Activated CD4-positive, alpha-beta memory T cell treated with anti-CD3 and anti-CD28 coated beads, Interleukin-2, amount 10 ng/mL, durations not matched to agents 7 days and 5 days (primary cell): ENCODE measurements at places on chromosomes 3 and 15.
A peak's percentile ranks its signal among the peaks of the same experiment; 100 is the strongest.

DNA sequence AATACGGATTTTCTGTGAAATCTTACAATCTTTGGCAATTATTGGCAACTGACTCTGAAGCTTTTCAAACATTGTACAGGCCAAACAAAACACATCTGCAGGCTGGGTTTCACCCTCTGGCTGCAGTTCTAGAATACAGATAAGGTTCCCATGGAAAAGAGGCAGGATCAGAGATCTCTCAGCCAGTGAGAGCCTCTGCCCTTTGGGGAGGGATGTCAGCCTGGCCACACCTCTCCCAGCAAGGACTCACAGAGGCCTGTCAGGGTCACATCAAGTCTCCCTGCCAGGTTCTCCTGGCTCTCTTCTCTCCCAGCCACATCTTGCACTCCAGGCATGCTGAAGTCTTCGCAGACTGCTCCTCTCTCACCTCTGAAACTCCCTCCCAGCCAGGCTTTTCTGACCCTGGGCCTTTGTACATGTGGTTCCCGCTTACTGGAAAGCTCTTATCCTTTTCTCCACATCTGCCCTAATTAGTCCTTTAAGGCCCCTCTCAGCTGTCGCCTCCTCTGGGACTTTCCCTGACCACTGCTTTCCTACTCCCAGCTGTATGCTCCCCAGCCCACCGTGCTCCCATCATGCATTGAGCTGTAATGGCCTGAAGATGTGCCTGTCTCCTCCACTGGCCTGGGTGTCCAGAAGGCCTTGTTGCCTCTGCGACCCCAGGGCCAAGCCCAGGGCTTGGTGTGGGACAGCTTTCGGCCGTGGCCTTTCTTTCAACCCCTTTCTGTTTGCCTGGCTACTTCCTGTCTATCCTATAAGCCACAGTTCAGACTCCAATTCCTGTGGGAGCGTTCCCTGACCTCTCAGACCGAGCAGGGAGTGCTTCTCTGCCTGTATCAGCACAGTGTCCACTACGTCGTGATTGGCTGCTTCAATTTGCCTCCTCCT lies 4.3 kb downstream of the RBP1 start:
- DNase-seq = no peak

GRCh38 chr15:66940368-66940767 lies 125.0 kb upstream of the SMAD3 start:
- DNase-seq = no peak

- DNase-seq = no peak
These were observed 314.1 kb upstream of the TGFBR2 start for GRCh38 chr3:30292192-30292893.

GRCh38 chr15:88714782-88715372 lies 76.1 kb downstream of the ISG20 start:
- DNase-seq = no peak

GRCh38 chr3:172241405-172241804 lies 202.0 kb downstream of the FNDC3B start:
- DNase-seq = no peak

DNA sequence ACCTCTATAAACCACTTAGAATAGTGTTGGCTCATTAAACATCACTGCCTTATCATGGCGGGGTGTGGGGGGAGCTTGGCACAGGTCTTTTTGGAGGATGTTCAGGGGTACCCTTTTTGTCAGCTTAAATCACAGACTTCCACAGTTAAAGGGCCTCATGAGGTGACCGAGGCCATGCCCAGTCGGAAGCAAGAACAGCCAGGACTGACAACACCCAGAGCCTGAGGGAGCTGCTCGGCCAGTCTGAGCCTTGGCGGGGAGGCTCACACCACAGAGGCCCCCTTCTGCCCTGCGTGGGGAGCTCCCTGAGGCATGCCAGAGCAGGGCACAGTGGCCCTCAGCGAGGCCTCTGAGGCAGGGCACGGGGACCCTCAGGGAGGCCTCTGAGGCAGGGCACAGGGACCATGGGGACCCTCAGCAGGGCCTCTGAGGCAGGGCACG lies 49.5 kb downstream of the UMPS start:
- no peak for DNase-seq

DNA sequence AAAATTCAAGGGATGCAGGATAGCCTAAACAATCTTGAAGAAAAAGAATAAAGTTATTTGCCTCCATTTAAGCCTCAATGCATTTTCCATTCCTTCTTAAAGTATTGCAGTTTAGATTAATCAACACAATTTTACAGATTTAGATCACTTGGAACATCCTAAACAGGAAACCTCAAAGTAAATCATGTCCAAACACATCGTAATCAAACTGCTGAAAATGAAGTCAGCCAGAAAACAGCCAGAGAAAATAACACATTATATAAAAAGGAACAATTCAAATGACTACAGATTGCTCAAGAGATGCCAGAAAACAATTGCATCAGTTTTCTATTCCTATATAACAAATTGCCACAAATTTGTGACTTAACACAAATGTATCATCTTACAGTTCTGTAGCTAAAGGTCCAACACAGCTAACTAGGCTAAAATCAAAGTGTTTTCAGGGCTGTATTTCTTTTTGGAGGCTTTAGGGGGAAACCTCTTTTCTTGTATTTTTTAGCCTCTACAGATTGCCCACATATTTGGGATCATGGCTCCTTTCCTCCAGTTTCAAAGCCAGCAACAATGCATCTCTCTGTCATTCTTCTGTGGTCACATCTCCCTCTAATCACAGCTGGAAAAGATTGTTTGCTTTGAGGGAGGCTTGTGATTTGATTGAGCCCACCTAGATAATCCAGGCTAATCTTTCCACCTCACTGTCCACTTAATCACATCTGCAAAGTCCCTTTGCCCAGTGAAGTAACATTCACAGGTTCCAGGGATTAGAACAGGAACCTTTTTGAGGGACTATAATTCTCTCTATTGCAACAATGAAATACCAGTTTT lies 543.3 kb upstream of the UBE2E2 start:
- DNase-seq = no peak

- no peak for DNase-seq
These were observed 72.1 kb downstream of the CHAC1 start for GRCh38 chr15:41025393-41025792.

- no peak for DNase-seq
These were observed 104.2 kb downstream of the ITPR1 start for GRCh38 chr3:4597208-4597985.

DNA sequence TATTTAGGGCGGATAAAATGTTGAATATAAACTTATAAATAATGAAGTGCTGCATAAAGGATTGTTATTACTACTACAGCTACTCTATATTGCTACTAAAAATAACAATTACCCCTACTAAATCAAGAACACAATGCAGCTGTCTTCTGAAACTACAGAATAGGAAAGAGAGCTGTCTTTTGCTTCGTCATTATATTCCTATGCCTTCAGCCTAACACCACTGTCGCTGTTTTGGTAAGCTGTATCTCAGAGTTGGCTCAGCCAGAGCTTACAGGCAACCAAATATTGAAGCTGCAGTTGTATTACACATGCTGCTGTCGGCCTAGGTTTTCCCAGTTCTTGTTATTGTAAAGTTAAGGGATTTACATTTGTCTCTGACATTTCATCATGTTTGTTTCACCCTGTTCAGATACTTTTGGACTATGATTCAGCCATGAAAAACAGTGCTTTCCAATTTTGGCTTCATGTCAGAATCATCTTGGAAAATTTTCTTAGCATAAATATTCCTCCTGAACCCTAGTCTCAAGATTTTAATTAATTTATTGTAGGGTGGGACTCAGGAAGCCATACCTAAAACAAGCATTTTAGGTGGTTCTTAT lies 31.3 kb upstream of the LPP start:
- no peak for DNase-seq

DNA sequence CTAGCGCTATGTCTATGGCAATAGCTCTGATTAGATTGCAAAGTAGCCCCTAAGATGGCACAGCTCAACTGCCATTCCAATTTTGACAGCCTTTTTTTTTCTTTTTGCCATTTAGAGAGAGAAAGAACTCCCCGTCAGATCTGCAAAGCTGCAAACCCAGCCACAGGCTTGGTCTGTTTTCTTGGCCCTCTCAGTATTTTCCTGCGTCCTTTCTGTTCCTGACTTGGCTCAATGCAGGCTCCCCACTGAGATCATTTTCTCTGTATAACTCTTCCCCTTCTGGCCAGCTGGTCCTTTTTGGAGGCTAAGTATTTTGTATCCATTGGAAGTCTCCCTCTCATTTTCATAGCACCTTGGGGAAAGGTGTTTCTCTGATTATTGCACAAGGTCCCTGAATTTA lies 386.7 kb downstream of the UNC13C start:
- DNase-seq = no peak

DNA sequence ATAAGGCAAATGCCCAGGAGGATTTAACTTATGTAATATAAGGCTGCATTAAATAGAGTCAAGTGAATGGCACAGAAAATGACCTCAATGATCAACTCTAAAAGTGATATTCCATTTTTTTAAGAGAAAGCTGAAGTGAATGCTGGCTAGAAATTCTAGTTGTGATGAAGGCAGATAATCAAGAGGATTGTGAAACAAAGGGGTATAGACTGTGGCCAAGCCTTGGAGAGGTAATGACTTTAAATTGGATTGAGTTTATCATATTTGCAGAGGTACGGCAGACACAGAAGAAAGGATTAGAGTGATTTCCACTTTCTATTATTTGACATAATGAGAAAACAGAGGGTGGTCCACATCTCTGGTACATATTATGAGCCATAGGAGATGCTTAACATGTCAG lies 269.2 kb downstream of the MECOM start:
- DNase-seq = no peak

- DNase-seq = no peak
These were observed at the start of gene WDR72 for GRCh38 chr15:53759411-53759931. Gene WDR72, minus strand, starts transcription at chr15:53759663. Its CDS starts 26,514 bp downstream, at chr15:53733149.

DNA sequence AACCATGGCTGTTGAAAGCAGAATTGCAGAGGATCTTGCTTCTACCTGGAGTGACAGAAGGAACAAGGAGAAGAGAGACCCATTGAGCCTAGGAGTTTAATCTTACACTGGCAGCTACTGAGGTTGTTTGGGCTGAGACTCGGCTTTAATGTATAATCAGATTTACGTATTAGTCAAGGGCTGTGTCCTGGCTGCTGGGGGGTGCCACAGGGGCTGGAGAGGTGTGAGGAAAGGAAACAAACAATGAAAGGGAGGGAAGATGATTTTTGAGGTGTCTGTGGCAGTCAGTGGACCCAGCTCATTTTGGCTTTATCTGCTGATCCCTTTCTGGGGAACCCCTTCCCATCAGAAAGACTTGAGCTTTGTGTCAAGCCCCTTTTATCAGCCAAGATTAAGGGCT lies 95.7 kb downstream of the PRICKLE2 start:
- DNase-seq = no peak

GRCh38 chr15:84582583-84583157 lies 18.1 kb upstream of the ZSCAN2 start:
- peak; percentile 41 for DNase-seq

- no peak for DNase-seq
These were observed 20.3 kb upstream of the MAP3K13 start for GRCh38 chr3:185342459-185343174.

- no peak for DNase-seq
These were observed 1081.5 kb downstream of the FHIT start for GRCh38 chr3:60169755-60170154.

DNA sequence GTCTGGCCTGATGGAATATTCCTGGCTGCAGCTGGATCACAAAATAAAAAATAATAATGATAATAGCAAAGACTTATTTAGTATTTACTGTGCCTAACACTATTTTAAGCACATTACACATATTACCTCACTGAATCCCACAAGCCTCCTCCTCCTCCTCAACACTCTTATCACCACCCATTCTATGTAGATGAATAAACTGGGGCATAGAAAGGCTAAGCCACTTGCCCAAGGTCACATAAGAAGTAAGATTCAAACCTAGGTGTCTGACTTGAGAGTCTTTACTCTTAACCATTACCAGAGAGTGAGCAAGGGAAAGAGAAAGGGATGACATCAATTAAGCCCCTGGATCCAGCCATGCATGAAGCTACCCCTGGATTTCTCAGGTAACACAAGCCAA lies 493.1 kb downstream of the SHQ1 start:
- no peak for DNase-seq

GRCh38 chr3:171348121-171348520 lies 112.1 kb downstream of the TNIK start:
- no peak for DNase-seq

GRCh38 chr3:97882975-97883598 lies 61.3 kb downstream of the CRYBG3 start:
- no peak for DNase-seq

DNA sequence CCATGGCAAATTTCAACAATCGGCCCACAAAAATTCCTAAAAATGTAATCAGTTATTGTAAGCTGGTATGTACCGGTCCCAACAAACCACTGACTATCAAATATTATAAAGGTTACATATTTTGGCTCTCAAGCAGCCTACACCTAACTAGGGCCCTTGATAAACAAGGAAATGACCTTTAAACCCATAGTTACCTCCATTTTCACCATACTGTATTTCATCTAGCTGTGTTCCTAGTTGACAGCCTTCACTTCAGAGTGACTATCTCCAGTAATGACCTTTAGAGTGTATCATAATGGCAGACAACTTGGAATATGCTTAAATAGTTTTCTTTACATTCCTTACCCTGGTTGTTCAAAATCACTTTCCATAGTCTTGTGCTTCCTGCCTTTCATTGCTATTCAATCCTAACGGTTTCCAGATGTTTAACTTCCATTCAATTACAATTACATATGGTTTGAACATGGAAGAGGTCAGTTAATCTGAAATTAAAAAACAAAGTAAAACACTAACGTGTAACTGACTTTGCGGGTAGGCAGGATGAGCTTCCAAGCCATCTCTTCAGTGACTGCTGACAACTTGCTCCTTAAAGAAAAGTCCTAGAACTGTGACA lies 111.9 kb upstream of the TSC22D2 start:
- DNase-seq = no peak

DNA sequence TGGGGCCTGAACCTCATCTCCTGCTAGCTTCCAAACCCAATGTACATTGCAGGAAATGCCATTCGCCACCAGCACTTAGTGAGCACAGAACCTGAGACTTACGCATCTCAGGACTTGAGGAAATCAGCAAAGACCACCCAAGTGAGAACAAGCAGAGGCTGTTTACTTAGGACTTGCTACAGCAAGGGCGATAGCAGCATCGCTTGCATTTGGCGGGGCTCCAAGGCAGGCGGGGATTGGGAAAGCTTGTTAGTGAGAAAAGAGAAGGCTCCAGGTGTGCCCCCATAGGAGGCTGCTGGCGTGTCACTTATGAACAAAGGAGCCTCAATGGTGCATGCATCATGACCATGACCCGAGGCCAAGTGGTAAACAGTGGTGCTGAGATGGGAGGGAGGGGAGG lies 19.7 kb downstream of the SLC6A20 start:
- no peak for DNase-seq

DNA sequence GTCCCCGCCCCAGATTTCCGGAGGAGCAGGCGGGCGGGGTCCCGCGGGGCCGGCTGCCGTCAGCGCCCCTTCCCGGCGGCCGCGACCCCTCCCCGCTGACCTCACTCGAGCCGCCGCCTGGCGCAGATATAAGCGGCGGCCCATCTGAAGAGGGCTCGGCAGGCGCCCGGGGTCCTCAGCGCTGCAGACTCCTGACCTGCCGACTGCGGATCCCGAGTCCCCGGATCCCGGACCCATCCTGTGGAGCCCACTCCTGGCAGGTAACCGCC lies at the start of gene TRH:
Gene TRH (plus strand): TSS at position 157 of the 269 bp plus-strand sequence. CDS start 1,097 bp downstream, outside the sequence.
- no peak for DNase-seq

- DNase-seq = peak; percentile 36
These were observed 476 bp downstream of the IP6K2 start for GRCh38 chr3:48716508-48716981.

GRCh38 chr3:58296269-58296668 lies 9.8 kb upstream of the RPP14 start:
- no peak for DNase-seq
